ENCODE measurements at places on chromosomes 16 and 17.
A peak's percentile ranks its signal among the peaks of the same experiment; 100 is the strongest.

DNA sequence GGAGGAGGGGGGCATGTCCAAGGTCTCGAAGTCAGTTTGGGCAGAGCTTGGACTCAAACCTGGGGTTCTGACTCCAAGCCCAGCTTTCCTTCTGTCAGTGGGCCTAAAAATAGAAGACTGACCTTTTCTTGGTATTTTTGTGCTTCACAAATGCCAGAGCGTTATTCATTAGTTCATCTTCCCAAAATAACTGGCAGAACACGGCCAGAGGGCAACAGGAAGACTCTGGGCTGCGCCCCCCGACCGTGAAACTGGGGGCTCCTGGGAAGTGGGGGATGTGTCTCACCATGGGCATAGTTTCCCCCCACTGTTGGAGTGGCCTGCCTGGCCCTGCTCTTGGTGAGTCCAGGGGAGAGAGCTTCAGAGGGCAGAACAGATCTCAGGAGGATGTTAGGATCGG is 94.0 kb downstream of the SOCS1 start:
- DNase-seq = no peak

DNA sequence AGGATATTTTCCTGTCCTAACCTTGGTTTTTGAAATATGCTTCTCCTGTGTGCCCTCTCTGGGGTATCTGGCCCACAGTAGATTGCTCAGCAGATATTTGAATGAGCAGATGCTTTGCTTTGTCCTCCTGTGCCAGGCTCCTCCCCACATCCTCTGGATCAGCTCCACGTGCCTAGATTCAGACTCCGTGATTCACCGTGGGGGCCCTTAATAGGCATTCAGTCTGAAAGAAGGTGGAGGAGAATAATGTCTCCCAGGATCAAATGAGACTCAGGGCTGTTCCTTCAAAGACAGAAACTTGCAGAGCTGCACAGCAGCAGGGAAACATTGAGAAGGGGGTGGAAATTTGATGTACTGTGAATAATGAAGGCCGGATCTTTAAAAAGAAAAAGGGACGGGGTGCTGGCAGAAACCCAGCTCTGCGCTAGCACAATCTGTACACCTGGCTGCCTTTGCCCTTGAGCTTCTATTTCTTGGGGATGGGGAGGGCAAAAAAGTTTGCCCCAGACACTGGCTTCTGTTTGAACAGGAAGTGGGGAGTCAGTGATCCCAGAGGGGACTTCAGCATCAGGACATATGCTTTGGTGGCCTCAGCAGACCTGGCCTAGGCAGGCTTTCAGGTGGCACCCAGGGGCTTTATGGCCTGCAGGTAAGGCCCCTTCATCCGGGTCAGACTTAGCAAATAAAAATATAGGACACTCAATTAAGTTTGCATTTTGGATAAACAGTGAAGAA is 15.9 kb upstream of the SLC12A3 start:
- DNase-seq = no peak

- DNase-seq = no peak
Measured at GRCh38 chr17:41773190-41773588, 13.3 kb downstream of the JUP start.

- DNase-seq = no peak
Measured at GRCh38 chr17:50893183-50893993, 27.2 kb upstream of the TOB1 start.

DNA sequence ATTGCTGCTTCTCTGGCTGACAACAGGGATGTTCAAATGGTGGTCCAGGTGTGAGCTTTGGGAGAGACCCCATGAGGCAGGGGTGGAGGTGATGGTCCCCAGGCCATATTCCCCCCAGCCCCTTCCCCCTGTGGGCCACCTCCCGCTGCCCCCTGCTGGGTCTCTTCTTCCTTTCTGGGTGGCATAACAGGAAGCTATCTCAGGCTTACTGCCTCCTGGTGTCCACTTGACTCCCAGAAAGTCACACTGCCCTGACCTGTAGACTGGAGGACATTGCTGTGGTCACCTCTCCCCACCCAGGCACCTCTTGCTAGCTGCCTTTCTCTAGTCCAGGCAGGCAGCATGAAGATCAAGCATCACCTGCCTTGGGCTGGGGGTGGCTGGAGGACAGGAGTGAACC is 46.4 kb upstream of the PLCG2 start:
- DNase-seq = no peak

- DNase-seq = peak; percentile 29
Measured at GRCh38 chr16:58515871-58516767, 802 bp downstream of the SETD6 start.

DNA sequence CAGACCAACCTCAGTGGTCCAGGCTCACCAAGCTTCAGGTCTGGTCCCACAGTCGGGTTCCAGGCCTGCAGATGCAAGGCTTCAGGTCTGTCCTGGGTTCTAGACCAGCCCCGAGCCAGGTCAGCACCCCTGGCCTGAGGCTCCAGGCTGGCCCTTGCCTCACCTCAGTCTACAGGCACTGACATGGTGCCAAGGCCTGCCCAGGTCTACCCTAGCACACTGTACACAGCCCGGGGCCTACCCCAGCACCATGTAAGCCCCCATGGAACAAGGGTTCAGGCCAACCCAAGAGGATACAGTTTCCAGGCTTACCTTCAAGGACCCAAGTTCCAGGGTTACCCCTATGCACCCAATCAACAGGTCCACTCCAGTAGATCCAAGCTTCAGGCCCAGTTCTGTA is 26.8 kb downstream of the ZFP1 start:
- no peak for DNase-seq

DNA sequence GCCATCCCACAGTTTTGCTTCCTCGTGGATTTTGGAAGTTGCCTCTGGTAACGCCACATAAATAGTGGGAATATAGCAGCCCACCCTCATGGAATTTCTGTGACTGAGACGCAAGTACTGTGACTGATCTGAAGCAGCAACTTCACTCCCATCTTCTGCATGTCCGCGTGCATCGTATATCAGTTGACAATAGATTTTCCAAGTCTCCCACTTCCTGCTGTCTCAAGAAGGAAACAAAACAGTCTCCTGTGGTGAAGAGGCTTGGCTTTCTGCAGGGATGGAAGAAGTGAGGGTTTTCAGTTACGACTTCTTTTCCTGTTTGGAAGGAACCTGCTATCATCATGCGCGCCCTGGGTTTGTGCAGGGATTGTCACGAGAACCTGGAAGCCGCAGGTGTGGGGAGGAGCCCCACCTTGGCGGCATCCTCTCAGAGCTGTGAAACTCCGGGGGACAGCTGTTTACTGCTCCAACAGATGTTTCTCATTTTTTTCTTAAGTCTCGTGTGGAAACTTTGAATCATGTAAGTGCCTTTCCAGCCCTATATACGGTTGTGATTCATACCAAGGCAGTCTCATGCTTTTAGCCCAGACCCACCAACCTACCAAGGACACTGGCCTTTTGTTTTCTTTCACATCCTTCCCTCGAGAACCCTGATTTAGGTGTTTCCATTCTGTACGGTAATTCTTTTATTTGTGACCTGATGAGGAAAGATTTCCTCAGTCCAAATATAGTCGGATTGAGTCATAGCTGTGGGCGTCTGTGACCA is 57.5 kb downstream of the WIPI1 start:
- DNase-seq = no peak

- DNase-seq = no peak
Measured at GRCh38 chr16:48420437-48420836, 35.2 kb upstream of the SIAH1 start.

GRCh38 chr17:7932949-7933348 is 943 bp downstream of the CNTROB start:
- DNase-seq = no peak

DNA sequence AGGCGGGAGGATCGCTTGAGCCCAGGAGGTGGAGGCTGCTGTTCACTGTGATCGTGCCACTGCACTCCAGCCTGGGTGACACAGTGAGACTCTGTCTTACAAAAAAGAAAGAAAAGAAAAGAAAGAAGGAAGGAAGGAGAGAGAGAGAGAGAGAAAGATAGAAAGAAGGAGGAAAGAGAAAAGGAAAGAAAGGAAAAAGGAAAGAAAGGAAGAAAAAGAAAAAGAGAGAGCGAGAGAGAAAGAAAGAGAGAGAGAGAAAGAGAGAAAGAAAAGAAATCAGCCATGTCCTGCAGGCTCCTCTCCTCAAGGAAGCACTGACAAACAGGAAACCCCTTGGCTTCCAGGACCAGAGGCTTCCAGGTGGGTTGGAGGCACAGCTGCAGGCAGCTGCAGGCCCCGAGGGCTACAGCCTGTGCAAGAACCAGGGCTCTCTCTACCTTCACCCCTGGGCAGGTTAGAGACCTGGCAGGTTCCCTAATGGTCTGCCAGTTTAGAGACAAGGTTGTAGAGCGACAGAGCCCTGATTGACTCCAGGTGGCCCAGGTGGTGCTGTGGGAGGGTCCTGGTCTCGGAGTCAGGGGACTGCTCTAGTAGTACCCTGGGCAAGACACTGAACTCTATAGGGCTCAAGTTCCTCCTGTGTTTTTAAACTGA is 53.8 kb downstream of the PECAM1 start:
- no peak for DNase-seq

GRCh38 chr17:77145612-77146245 is 5.0 kb downstream of the SEC14L1 start:
- no peak for DNase-seq

DNA sequence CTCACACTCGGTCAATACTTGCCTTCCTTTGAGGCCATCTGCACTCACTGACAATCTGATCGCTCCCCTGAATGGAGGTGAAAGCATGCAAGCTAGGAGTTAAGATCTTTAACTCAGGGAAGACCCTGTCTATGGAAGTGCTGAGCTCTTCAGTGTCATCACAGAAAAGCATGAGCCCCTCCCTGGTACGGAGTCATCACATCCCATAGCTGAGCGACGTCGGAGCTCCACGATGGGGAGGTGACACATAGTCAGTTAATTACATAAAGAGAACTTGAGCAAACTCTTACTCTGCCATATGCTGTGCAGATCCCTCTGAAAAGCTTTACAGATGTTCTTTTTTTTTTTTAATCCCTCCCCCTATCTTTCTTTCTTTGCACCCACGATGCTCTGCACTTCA is 463.2 kb downstream of the WWOX start:
- DNase-seq = no peak

DNA sequence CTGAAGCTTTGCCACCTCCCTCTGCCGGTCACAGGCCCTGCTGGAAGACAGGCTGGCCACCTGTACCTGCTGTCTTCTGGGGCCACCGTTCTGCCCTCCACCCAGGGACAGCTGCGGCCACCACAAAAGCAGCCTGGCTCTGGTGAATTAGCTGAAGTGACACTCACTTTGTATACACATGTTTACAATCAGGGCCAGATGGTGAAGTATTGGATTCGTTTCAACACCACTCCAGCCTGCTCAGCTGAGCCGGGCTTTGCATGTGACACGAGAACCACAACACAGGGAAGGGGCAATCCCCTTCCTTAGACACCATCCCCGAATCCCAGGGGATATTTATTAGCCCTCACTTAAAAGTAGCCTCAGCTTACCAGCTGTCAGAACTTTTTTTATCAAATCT is 191.5 kb upstream of the RPL38 start:
- no peak for DNase-seq

- no peak for DNase-seq
Measured at GRCh38 chr17:71444078-71444477, 676.7 kb upstream of the SOX9 start.

- DNase-seq = no peak
Measured at GRCh38 chr16:24909856-24910255, 64.1 kb downstream of the SLC5A11 start.

DNA sequence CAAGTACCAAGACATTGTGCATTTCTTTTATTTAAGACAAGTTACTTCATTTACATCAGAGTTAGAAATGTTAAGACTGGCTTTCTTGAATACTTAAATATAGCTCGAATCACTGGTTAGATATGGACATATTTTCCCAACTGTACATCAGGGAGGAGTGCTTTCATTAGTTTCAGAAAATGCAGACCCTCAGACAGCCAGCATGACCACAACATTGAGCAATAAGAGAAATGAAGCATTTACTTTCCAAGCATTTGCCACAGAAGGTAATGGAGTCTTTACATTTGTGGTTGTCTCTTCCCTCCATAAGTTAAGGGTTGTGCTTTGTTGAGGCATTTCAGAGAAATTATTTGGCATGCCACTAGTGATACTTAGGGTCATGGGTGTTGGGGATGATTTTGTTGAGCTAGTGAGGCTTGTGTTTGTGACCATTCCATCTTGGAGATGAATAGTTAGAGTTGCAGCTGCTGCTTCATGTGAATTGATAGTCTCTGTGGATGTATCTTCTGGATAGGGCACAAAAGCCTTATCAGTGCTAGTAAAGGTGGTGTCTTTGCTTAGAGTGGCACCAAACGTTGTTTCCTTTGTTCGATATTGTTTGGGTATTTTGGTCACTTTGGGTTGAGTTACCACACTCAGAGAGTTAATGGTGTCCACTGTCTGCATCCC is 2.1 kb downstream of the OMG start:
- DNase-seq = no peak

- DNase-seq = no peak
Measured at GRCh38 chr16:30095166-30096078, 591 bp downstream of the YPEL3 start.

DNA sequence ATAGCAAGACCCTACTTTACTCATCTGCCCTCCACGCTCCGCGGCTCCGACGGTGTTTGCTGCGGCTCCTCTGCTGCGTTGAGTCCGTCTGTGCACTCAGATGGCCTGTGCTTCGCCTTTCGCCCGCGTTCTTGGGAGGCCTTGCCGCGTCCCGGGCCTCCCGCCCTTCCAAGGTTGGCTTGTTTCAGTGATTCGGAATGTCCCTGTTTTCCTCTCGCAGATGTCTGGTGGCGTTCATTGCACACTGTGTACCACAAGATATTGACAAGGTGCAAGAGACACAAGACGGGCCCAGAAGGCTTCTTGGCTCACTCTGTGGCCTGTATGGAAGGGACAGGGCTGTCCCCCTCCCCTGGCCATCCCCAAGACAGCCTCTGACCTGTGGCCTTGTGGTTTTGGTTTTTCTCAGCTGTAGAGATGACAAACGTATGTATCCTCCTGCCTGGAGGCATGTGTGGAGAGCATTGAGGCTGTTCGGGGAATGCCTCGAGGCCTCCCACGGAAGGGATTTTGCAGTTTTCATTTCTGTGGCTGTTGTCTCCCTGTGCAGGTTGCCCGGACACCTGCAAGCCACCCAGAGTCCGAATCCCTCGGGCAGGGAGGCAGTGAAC is 15.4 kb downstream of the MGRN1 start:
- no peak for DNase-seq

GRCh38 chr16:13158427-13158826 is 257.0 kb downstream of the SHISA9 start:
- DNase-seq = no peak

DNA sequence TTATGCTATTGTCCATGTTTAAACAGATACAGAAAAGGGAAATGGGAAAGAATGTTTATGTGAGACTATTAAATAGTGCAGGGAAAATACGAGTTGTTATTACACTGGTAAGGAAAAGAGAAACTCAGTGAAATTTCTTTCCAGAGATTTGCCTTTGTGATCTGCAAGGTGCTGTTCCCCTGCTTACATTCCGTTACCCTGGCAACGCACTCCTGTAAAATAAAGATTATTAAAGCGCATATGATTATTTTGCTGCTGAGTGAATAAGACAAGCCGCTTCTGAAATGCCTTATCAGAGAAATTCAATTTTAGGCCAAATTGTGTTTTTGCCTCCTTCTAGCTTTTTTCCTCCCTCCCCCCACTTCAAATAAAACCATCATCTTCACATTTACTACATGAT is 328.6 kb upstream of the PMFBP1 start:
- DNase-seq = no peak

- no peak for DNase-seq
Measured at GRCh38 chr16:86239381-86239780, 270.9 kb upstream of the FOXF1 start.

Data from effector memory CD4-positive, alpha-beta T cell (primary cell).